Stimulated activated CD4-positive, alpha-beta T cell treated with anti-CD3 and anti-CD28 coated beads, Interleukin-4, amount 100 ng/mL, for 4 hours (primary cell): ENCODE measurements at places on chromosomes 4 and X.
A peak's percentile ranks its signal among the peaks of the same experiment; 100 is the strongest.

DNA sequence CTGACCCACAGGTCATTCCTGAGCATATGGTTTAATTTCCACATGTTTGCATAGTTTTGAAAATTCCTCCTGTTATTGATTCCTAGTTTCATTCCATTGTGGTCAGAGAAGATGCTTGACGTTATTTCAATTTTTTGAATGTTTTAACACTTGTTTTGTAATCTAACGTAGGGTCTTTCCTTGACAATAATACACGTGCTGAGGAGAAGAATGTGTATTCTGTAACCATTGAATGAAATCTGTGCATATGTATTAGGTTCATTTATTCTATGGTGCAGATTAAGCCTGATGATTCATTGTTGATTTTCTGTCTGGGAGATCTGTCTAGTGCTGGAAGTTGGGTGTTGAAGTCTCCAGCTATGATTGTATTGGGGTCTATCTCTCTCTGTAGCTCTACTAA lies 486.4 kb upstream of the RPS6KA3 start:
- DNase-seq = no peak

- no peak for DNase-seq
These were observed 50.9 kb upstream of the BCOR start for GRCh38 chrX:40148385-40149285.

- no peak for DNase-seq
These were observed 109.3 kb upstream of the USP9X start for GRCh38 chrX:40975951-40976350.

- no peak for DNase-seq
These were observed 247.9 kb downstream of the PPP1R2C start for GRCh38 chrX:42530027-42530426.

- no peak for DNase-seq
These were observed 43.6 kb downstream of the CD99L2 start for GRCh38 chrX:150854856-150855255.

DNA sequence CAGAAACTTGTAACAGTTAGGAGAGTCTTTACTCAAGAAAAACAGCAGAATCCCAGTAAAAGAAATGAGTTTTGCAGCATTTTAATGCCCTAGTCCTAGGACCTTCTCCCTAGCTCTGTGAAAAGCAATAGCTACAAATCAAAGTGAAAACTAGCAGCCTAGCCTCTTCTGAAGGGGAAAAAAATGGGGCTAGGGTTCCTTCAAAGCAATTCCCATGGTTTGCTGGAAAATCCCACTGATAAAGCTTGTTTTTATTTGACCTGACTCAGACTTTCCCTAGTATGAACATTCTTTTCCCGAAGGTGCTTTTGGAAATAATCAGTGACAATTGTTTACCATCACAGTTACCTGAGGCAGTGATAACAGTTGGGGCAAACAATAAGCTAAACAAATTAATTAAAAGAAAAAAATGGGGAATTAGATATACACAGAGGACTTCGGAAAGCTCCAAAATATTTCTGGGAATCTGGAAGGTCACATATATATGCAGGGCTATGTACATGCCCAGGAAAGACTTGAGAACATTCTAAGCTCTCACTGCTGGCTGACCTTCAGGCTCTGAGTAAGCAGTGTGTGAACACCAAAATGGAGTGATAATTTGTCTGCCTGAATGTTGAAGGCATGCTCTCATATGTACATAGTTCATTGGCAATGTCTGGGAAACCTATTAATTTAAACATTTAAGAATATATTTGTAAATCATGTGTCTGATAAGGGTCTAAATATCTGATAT lies 285.9 kb downstream of the KCTD8 start:
- no peak for DNase-seq

- DNase-seq = no peak
These were observed 82.6 kb upstream of the TMEM164 start for GRCh38 chrX:109920325-109920724.

- DNase-seq = no peak
These were observed 63.7 kb upstream of the CAMK2D start for GRCh38 chr4:113825272-113825671.

DNA sequence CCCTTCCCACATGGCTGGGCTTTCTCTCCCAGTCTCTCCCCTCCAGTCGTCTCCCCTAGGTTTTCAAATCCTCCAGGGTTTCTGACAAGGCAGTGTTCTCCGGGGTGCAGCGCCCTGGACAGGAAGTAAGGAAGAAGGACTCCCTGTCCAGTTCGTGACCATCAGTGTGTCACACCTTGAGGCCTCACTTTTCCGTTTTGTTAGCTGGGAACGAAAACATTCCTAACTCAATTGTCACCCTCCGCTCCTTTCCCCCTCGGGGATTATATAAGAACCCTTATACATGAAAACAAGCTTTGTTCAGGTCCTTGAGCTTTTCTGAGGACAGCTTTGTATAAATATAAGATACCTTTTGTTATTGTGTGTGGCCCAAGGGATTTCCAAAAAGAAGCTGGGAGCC lies 92.1 kb downstream of the KDR start:
- no peak for DNase-seq

DNA sequence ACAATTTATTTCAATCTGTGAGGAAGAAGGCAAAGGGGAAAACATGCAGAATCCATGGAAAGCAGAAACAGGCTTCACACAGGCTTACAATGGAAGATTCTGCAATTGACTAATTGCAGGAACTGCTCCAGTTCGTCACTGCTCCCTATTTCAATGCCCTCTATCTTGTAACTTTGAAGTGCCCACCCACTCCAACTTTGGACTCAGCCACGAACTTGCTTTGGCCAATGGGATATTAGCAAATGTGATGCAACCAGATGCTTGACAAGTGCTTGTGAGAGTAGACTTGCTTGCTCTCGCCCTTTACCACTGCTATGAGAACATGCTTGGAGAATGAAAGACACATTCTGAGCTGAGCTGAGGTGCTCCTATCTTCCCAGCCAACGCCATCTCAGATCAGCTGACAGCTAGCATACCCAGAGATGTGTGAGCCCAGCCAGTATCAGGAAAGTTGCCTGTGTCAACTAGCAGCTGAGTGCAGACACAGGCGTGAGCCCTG lies 105.7 kb upstream of the PTCHD1 start:
- DNase-seq = no peak

- peak; percentile 53 for DNase-seq
These were observed 39.2 kb downstream of the COPS4 start for GRCh38 chr4:83074086-83074704.

GRCh38 chrX:68989456-68989855 lies 160.6 kb downstream of the EFNB1 start:
- DNase-seq = no peak

- DNase-seq = no peak
These were observed 91.9 kb downstream of the DNAAF6 start for GRCh38 chrX:107298276-107298675.

DNA sequence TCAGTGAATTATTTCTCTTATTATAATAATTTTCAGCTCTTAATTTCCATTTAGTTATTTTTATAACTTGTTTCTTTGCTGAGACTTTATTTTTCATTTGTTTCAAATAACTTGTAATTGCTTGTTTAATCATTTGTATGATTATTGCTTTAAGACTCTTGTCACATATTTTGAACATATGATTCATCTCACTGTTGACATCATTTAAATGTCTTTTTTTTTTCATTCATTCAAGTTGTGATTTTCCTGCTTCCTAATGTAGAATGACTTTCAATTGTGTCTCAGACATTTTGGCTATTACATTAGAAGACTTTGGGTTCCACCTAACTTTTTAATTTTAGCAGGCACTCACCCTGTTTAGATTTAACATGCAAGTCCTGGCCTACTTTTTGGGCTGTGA lies 234.8 kb upstream of the DIPK2B start:
- no peak for DNase-seq

DNA sequence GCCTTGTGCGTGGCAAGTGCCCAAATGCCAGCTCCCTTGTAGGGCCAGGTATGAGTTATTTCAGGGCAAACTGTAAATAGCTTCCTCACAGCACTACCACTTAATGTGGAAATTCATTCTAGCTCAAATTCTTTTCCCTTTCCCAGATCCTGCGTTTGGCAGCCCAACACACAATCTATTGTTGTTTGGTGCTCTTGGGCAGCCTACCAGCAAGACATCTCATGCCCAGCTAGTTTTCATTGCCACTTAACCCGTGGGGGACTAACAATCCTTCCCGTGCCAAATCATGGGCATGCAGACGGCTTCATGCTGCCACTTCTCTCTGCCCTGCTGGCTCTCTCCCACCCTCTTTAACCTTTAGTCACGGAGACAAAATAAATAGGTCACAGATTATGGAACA lies 454.2 kb downstream of the GRIA2 start:
- no peak for DNase-seq

DNA sequence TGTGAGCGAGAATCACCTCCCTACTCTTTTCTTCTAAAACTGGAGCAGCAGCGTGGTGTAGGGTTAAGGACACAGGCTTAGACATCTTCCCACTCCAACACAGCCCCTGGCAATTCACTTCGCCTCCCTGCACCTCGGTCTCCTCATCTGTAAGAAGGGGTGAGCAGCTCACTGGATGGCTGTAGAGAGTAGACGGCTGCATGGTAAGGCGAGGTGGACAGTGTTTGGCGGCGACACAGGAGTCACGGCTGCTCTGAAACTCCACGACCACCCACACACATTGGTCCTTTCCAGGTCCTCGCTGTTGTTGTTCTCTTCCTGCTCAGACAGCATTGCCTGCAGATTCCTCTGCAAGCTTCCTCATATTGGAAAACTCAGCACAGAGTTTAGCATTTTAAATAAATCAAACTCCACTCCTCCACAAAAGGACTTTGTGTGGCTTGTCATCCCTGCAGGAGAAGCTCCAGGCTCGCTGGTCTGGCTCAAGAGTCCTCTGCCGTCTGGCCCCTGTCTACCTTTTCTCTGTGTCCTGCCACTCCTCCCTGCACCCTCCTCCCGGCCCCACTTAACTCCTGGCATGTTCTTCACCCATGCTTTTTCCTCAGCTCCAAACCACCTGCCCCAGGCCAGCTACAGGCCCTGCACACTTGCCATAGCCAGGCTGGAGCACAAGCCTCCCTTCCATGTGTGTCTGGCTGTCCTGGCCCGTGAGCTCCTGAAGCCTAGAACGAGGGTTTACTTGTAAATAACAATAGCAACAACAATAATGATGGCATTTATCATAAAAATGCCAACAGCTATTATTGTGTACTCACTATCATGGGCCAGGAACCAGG lies 41.3 kb upstream of the CRMP1 start:
- DNase-seq = no peak

DNA sequence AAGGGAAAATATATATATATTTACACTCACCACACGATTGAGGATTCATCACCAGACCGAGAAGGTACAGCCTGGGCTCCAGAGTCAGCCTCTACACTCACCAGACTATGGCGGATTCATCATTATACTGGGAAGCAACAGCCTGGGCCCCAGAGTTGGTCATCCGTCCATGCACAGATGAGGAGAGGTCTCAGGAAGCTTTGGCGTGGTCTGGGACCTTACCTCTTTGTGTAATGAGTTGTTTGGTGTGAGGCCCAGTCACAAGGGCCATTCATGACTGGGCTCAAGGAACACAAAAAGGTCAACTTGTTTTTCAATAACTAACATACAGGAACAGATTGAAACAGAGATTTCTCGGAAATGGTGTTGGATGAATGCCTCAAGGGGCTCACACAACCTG lies 926.1 kb downstream of the FAM133A start:
- no peak for DNase-seq

- DNase-seq = no peak
These were observed 349.2 kb upstream of the NOCT start for GRCh38 chr4:138666366-138666765.
